ENCODE measurements at places on chromosomes 13 and 19.

DNA sequence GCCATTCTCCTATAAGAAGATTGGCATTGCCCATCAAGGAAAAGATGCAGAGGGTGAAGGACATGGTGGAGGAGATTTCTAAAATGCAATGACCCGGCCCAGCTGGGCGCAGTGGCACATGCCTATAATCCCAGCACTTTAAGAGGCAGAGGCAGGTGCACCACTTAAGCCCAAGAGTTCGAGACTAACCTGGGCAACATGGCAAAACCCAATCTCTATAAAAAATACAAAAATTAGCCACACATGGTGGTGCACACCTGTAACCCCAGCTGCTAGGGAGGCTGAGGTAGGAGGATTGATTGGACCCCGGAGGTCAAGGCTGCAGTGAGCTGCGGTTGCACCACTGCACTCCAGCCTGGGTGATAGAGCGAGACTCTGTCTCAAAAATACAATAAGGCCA, 331.8 kb downstream of the FOXO1 start:
- DNase-seq, result no peak

GRCh38 chr19:45781214-45782161, 802 bp downstream of the DMPK start:
- no peak for DNase-seq

- DNase-seq, result peak; percentile 41
Measured at GRCh38 chr13:44576351-44577235, 463 bp upstream of the TSC22D1 start.

DNA sequence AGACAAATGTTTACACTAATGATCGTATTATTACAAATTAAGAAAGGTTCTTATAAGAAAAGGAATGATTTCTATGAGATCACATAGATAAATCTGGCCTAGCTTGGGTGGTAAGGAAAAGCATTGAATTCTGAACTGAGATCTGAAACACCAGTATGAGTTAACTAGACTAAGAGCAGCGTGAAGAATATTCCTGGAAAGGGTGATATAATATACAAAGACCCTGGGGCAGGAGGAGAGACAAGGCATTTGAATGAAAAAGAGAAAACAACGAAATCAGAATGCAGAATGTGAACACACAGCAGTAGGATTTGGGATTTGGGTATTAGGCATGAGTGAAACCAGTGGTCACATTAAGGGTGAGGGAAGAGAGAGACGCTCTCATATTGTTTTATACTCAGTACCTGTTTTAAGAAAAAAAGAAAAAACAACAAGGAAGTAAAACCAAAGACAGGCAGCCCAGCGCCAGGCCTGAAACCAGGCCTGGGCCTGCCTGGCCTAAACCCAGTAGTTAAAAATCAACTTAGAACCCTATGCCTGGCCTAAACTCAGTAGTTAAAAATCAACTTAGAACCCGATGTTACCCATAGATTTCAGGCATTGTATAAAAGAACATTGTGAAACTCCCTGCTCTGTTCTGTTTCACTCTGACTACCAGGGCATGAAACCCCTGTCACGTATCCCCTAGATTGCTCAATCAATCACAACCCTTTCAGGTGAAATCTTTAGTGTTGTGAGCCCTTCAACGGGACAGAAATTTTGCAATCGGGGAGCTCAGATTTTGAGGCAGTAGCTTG, 287.1 kb downstream of the ITGBL1 start:
- no peak for DNase-seq

DNA sequence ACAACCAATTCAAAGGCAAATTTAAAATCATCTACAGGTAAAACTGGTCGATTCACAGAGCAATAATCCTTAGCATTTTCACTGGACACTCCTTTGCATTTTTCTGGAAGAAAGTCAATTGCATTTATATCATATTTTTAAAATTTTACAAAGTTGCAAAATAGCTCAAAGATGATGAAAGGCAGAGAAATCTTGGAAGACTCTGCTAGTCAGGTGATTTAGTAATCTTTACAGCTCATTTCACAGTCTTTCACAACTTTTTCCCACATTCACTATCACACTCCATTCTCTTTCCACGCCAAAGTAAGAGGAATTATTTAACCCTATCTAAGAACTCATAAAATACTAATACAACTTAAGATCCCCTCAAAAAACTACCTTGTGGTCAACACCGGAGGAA, 1063.8 kb downstream of the EFNB2 start:
- no peak for DNase-seq

GRCh38 chr19:46081928-46082727, 41.3 kb upstream of the IGFL4 start:
- no peak for DNase-seq

DNA sequence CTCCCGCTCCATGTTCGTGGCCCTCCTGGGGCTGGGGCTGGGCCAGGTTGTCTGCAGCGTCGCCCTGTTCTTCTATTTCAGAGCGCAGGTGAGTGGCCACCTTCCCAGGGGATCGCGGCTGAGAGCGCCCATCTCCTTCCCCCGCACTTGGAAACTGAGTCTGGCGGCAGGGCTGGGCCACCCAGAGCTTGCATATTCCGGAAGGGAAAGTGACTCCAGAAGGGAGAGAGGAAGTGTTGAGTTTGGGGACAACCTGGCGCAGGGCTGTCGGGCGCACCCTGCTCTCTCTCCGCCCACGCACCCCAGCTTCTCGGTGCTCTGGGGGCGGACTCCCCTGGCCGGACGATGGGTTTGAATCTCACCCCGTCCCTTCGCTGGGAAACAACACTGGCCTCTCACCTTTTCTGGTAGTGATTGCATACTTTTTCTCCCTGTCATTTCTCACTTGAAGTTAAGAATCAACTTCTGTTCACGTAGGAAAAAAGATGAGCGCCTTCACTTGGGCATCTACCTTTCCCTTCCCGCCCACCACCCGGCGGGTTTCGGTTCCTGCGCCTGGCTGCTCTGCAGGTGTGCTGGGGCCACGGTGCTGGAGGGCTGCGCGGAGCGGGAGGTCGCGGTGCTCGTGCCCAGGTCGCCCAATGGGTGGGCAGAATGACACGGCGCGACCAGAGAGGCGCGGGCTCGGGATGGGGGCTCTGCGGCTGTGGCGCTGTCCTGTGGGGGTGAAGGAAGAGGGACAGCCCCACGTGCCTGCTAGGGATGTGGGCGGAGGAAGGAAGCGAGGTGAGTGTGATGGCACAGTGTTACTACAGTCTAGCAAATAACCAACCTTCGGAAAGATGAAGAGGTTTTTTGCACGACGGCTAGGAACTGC, 721 bp downstream of the TNFSF11 start:
- DNase-seq, result no peak

- no peak for DNase-seq
Measured at GRCh38 chr19:7326105-7326877, 22.4 kb upstream of the ARHGEF18 start.
